ENCODE measurements at places on chromosomes 5 and 9. TPM values are rescaled to one million over a fixed set of nuclear protein-coding genes. Genes with fewer than 3 reads are reported as not detected.

GRCh38 chr5:120055858-120056257, 408.2 kb upstream of the PRR16 start:
- no peak for DNase-seq

Gene CAMSAP1
- 17.6 TPM for total RNA-seq

Gene TMEM252
- not detected for total RNA-seq

DNA sequence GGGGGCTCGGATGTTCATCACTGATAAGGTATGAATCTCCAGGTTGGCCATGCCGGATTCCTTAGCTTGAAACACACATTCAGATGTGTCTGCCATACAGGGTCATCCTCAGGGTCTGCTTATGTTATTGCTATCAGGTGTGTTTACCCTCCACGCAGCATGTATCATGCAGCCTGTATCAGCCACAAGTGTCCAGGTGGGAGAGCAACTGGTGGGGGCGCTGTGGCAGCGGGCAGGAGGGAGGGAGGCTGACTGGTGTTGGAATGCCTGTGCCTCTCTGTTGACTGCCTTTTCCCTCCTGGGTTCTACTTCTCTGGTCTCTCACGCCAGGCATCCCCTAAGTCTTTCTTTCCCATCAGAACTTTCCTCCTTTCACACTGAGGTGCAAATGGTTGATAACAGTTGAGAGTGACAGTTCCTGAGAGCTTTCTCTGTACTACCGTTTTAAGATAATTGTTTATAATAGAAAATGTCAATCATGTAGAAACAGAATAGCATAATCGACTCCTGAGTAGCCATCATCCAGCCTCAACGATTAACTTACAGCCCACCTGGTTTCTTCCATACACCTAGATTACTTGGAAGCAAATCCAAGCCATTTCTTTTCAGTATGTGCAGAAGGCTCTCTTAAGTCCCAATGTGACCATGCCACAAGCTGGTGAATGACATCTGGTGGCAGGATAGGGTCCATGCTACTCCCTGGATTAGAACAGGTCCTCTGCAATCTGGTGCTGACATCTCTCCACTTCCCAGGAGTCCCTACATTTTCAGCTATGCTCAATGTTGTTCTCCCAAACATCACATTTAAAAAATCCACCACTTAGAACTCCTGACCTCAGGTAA, 86.6 kb downstream of the ACER2 start:
- DNase-seq: no peak

Gene SLC34A3
- not detected for total RNA-seq

- no peak for DNase-seq
Observed at GRCh38 chr9:115877852-115878438, 275.6 kb upstream of the PAPPA start.

- no peak for DNase-seq
Observed at GRCh38 chr5:135220394-135221186, 178.4 kb downstream of the MACROH2A1 start.

DNA sequence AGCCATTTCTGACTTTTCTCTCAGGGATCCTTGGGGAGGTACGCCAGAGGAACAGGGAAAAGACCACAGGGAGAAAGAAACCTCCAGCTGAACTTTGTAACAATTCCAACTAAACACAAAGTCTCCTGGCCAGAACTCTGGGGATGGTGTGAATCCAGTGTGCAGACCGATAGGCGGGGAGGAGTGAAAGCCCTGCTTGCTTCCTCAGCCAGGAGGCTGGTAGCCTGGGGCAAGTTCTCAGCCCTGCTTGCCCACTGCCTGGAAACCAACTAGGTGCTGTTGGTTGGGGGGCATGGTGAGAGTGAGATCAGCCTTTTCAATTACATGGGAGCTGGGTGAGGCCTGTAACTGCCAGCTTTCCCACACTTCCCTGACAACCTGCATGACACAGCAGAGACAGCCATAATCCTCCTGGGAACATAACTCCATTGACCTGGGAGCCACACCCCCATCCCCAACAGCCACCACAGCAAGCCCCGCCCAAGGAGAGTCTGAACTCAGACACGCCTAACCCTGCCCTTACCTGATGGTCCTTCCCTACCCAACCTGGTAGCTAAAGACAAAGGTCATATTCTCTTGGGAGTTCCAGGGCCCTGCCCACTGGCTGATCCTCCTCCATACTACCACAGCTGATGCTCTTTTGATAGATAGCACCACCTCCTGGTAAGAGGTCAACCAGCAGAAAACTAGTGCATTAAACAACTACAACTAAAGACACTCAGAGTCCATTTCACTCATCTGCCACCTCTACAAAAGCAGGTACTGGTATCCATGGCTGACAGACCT, 100.1 kb upstream of the TNFAIP8 start:
- DNase-seq: no peak

Gene FBP2
- 0.54 TPM for total RNA-seq

All from Right ventricle myocardium inferior (tissue), 1 donor.